ENCODE measurements at places on chromosomes 6 and 20. TPM values are rescaled to one million over a fixed set of nuclear protein-coding genes. Genes with fewer than 3 reads are reported as not detected.

DNA sequence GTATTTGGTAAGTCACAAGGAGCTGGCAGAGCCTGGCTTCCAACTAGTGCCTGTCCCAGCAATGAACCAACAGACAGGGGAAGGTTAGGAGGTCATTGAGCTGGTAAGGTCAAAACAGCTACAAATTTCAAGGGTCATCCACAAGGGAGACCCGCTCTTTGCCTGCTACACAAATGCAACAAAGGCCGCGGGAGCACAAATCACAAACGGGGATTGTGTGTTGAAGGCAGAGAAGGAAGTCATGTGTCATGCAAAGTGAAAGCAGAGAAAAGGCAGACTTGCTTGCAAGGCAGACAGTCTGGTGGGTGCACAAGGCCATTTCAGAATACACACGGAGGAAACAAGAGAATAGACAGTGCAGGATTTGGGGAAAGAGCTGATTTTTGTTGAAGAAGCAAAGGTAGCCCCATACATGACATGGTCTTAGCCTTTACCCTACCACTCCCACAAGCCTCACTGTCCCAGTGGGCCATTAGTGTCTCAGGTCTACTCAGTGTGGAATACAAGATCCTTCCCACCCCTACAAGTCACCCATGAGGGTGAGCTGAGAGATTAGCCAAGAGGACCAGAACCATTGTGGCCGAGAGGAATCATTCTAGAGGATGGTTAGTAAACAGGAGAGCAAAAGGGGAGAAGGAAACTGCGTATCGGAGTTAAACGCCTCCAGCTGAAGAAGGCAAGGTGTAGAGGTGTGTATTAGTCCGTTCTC lies 18.1 kb upstream of the SAMHD1 start:
- no peak for DNase-seq

The KHDRBS2 gene
- not detected for total RNA-seq

DNA sequence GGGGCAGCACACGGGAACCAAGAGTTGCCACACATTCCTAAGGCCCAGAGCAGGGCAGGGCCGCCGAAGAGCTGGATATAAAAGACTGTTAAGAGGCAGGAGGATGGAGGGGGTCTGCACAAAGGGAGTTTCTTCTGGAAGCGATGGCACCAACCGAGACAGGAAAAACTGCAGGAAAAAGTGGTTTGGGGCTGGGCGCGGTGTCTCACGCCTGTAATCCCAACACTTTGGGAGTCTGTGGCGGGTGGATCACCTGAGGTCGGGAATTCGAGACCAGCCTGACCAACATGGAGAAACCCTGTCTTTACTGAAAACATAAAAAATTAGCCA lies 41.8 kb downstream of the SSR1 start:
- DNase-seq, result no peak

DNA sequence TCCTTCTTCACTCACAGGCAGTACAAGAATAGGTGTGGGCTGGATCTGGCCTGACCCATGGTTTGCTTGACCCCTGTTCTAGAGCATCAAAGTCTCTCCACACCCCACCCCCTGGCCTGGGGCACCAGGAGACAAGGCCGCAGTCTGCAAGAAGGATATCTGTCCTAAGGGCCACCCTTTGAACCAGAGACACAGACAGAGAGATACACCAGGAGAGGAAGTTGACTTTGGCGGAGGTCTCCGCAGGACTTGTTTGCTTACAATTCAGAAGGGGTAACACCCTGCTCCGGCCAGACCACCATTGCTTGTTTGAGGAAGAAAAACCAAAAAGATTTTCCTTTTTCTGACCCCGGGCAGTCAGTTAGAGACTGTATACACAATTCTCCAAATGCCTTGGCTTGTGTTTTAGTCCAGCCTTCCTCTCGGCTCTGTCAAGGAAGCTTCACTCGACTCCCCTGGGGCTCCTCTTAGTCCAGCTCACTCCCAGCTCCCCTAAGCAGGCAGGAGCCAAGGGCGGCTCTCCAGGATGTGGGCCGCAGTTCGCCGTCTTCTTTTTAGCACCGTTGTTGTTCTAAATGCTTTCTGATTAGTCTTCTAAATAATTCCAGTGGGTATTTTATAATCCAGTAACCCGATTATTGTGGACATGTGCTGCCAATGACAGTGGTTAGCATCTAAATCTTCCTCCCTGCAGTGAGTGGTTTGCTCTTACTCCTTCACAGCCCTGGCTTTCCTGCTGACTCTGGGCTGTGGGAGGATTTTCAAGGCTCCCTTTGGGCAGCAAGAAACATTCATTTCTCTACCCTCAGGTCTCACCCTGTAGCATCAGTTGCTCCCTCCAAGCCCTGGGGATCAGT lies 58.6 kb upstream of the MRPS10 start:
- DNase-seq, result no peak

The DEFB124 gene
- total RNA-seq, result not detected

Measured in breast epithelium (tissue), 4 donors.